ENCODE measurements at places on chromosomes 7 and 10. TPM values are rescaled to one million over a fixed set of nuclear protein-coding genes. Genes with fewer than 3 reads are reported as not detected.

The OR2A5 gene
- total RNA-seq: not detected

The SLC13A1 gene
- not detected for total RNA-seq

The ARHGAP22 gene
- total RNA-seq: 2.1 TPM

- no peak for DNase-seq
These were observed 2.7 kb downstream of the SNX13 start for GRCh38 chr7:17937506-17938120.

- DNase-seq: no peak
These were observed 58.6 kb downstream of the RALA start for GRCh38 chr7:39681887-39682441.

- no peak for DNase-seq
These were observed 90.7 kb upstream of the KIAA1217 start for GRCh38 chr10:24118246-24118645.

GRCh38 chr7:133024596-133024995 lies 57.3 kb downstream of the CHCHD3 start:
- no peak for DNase-seq

GRCh38 chr10:79405995-79406515 lies 39.4 kb downstream of the ZCCHC24 start:
- no peak for DNase-seq

- no peak for DNase-seq
These were observed 17.0 kb upstream of the TIAL1 start for GRCh38 chr10:119613741-119614140.

All from H4 (cell line).